ENCODE measurements at places on chromosomes 6 and 20. TPM values are rescaled to one million over a fixed set of nuclear protein-coding genes. Genes with fewer than 3 reads are reported as not detected.

- no peaks in the 10 kb centered on the region for H3K36me3 ChIP-seq
- no peaks in the 10 kb centered on the region for H3K4me1 ChIP-seq
- H3K4me3 ChIP-seq, result no peak overlapping the region
- peaks cover 19% of the 10 kb centered on the region for H3K27me3 ChIP-seq
- no peak overlapping the region for H3K27ac ChIP-seq
These were observed 30.5 kb upstream of the RPS6KA2 start for GRCh38 chr6:166657531-166657930.

DNA sequence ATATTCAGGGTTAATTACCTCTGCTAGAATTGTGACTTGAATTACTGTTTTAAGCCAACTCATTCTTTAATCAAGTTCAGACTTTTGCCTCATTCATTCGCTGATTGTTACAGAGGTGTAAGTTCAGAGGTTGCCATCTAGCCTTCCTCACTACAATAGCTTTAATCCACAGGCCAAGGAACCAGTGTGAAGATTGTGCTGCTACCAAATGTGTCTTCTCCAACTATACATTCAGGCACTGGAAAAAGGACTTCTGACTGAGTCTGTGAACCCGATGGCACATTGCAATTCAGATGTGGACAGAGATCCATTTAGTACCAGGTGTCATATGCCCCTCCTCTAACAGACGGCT, 111.2 kb upstream of the ADGRF1 start:
- peak overlapping the region; percentile 22 for H3K27ac ChIP-seq
- H3K27me3 ChIP-seq, result no peaks in the 10 kb centered on the region
- H3K36me3 ChIP-seq, result no peaks in the 10 kb centered on the region
- H3K4me3 ChIP-seq, result no peak overlapping the region
- H3K4me1 ChIP-seq, result peaks cover 7% of the 10 kb centered on the region
- no peak for DNase-seq

DNA sequence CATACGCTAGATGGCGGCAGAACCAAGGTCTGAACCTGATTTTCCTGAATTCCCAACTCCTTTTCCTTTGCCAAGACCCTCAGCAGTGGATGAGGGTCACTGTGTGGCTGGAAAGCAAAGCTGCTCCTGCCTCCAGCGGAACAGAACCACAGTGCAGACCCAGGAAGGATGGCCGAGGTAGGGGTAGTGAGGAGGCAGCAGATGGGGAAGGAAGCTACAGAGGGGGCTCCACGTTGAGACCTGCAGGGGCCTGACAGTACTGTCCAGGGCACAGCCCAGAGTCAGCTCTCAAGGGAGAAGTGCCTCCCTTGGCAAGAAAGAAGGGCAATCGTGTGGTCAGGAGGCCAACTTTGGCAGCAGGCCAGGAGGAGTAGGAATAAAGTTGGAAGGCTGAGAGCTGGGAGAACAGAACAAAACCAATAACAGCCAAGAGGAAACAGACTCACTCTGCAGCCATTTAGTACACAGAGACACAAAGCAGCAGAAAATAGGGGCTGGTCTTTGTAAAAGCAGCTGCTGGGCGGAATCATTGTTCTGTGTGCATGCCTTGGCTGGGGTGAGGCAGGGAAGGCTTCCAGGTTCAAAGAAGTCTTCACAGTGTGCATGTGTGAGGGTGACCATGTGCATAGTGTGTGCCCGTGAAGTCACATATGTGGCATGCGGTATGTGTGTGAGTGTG, 3.1 kb downstream of the GABRR2 start:
- peak; percentile 69 for DNase-seq
- peak overlapping the region; percentile 19 for H3K27ac ChIP-seq
- H3K36me3 ChIP-seq, result no peaks in the 10 kb centered on the region
- no peak overlapping the region for H3K4me3 ChIP-seq
- H3K27me3 ChIP-seq, result peaks cover 9% of the 10 kb centered on the region

DNA sequence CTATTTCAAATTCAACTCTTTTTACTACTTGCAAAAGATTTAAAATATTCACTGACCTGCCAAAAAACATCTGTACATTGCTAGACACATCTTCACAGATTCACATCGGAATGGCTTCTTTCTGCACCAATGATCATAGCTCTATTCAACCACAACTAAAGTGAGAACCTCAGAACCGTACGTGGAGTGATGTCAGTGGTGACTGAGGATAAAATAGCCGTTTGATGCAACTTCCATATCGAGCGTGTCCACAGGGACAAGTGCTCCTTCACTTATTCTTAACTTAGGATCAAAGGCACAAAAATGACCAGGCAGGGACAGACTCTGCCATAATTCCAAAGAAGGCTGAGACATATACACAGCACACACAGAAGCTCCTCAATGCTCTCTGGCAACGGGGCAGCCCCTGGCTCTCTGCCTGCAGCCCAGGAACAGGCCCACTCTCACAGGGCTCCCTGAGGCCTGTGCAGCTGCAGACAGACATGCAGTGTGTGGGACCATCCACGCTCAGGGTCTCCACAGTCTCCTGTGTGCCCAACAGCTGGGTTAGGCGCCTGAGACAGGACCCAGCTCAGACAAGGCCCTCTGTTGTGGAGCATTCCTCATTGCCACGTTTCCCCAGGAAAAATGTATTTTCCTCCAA, 22.8 kb downstream of the FYN start:
- no peak for DNase-seq
- H3K27me3 ChIP-seq, result no peaks in the 10 kb centered on the region
- H3K4me1 ChIP-seq, result peaks cover 5% of the 10 kb centered on the region
- no peaks in the 10 kb centered on the region for H3K36me3 ChIP-seq

DNA sequence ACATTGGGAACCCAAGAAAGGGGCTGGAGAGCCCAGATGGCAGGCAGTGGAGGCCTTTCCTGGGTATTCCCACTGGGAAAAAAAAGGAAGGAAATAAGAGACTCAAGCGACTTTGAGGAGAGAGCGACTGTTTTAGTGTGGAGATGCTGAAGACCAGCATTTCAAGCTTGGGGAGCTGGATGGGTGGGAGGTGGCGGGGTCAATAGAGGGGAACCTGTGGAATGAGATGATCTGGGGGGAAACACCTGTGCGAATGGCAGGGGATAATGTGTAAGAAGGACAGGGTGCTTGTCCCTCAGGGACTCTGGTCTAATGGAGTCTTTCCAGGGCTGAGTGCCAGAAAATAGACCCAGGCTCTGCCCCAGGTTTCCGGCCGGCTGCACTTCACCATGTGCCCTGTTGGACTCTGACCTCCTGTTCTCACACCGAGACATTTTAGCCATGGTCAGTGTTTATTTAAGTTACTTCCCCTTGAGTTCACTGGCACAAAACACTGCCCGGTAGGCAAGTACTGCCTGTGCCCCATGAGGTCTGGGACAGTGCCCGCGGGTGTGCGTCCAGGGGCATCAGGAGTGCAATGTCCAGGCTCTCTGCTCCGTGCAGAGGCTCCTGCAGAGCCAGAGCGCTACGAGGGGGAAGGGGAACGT, 50.4 kb upstream of the NKX2-2 start:
- H3K36me3 ChIP-seq, result no peaks in the 10 kb centered on the region
- DNase-seq, result no peak
- no peak overlapping the region for H3K4me3 ChIP-seq
- H3K4me1 ChIP-seq, result no peaks in the 10 kb centered on the region
- no peaks in the 10 kb centered on the region for H3K27me3 ChIP-seq

GRCh38 chr20:23010096-23010495, 25.0 kb upstream of the SSTR4 start:
- H3K4me3 ChIP-seq, result no peak overlapping the region
- H3K4me1 ChIP-seq, result no peaks in the 10 kb centered on the region
- no peak overlapping the region for H3K27ac ChIP-seq
- no peak for DNase-seq
- peaks cover 2% of the 10 kb centered on the region for H3K27me3 ChIP-seq

GRCh38 chr6:116176596-116176995, 50.7 kb upstream of the COL10A1 start:
- no peaks in the 10 kb centered on the region for H3K27me3 ChIP-seq
- no peaks in the 10 kb centered on the region for H3K4me1 ChIP-seq
- no peak overlapping the region for H3K27ac ChIP-seq
- no peak for DNase-seq
- H3K36me3 ChIP-seq, result no peaks in the 10 kb centered on the region

GRCh38 chr6:14875481-14876063, 370.3 kb upstream of the JARID2 start:
- H3K27me3 ChIP-seq, result no peaks in the 10 kb centered on the region
- H3K4me3 ChIP-seq, result no peak overlapping the region
- H3K36me3 ChIP-seq, result no peaks in the 10 kb centered on the region
- DNase-seq, result no peak
- no peak overlapping the region for H3K27ac ChIP-seq

DNA sequence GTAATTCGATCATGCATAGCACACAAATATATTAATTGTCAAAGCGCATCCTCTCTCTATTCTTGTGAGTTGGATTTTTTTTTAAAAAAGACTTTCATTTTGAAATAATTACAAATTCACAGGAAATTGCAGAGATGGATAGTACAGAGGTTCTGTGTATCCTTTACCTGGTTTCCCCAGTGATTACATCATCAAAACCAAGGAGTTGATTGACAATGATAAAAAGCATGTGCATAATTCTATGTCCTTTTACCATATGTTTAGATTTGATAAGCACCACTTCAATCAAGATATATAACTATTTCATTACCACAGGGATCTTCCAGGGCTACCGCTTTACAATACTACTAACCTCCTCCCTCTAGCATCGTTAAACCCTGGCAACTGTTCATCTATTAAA, 40.2 kb downstream of the CCN2 start:
- H3K36me3 ChIP-seq, result no peaks in the 10 kb centered on the region
- no peaks in the 10 kb centered on the region for H3K4me1 ChIP-seq

DNA sequence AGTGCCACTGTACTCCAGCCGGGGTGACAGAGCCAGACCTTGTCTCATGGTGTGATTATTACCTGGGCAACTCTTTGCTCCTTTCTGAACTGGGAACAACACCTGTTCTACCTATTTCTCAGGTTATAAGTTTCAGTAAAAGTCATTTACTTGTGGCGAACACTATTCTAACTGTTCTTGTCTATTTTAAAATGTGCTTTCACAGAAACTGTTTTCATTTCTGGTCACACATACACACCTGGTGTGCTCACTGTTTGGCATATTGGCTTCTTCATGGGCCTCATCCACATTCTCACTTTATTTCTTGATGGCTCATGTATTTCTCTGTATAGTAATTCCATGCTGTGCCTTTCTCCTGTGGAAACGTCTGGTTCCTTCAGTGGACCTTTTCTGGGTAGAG, 30.5 kb upstream of the XRN2 start:
- DNase-seq, result no peak
- no peak overlapping the region for H3K4me3 ChIP-seq
- no peak overlapping the region for H3K27ac ChIP-seq
- H3K27me3 ChIP-seq, result no peaks in the 10 kb centered on the region
- H3K4me1 ChIP-seq, result no peaks in the 10 kb centered on the region
- H3K36me3 ChIP-seq, result no peaks in the 10 kb centered on the region

GRCh38 chr20:35742741-35743523, 872 bp upstream of the RBM39 start:
- peaks cover 27% of the 10 kb centered on the region for H3K36me3 ChIP-seq
- peak overlapping the region; percentile 78 for H3K4me3 ChIP-seq
- no peak for DNase-seq
- H3K4me1 ChIP-seq, result peaks cover 21% of the 10 kb centered on the region
- no peaks in the 10 kb centered on the region for H3K27me3 ChIP-seq

- peak overlapping the region; percentile 64 for H3K27ac ChIP-seq
- H3K4me1 ChIP-seq, result peaks cover 42% of the 10 kb centered on the region
- H3K36me3 ChIP-seq, result no peaks in the 10 kb centered on the region
- peak; percentile 77 for DNase-seq
- no peak overlapping the region for H3K4me3 ChIP-seq
These were observed 16.1 kb upstream of the SERPINB1 start for GRCh38 chr6:2857580-2858337.

- no peaks in the 10 kb centered on the region for H3K36me3 ChIP-seq
- no peaks in the 10 kb centered on the region for H3K27me3 ChIP-seq
- no peaks in the 10 kb centered on the region for H3K4me1 ChIP-seq
- no peak overlapping the region for H3K27ac ChIP-seq
- no peak overlapping the region for H3K4me3 ChIP-seq
These were observed 35.8 kb downstream of the TRIM38 start for GRCh38 chr6:25998379-25998778.

DNA sequence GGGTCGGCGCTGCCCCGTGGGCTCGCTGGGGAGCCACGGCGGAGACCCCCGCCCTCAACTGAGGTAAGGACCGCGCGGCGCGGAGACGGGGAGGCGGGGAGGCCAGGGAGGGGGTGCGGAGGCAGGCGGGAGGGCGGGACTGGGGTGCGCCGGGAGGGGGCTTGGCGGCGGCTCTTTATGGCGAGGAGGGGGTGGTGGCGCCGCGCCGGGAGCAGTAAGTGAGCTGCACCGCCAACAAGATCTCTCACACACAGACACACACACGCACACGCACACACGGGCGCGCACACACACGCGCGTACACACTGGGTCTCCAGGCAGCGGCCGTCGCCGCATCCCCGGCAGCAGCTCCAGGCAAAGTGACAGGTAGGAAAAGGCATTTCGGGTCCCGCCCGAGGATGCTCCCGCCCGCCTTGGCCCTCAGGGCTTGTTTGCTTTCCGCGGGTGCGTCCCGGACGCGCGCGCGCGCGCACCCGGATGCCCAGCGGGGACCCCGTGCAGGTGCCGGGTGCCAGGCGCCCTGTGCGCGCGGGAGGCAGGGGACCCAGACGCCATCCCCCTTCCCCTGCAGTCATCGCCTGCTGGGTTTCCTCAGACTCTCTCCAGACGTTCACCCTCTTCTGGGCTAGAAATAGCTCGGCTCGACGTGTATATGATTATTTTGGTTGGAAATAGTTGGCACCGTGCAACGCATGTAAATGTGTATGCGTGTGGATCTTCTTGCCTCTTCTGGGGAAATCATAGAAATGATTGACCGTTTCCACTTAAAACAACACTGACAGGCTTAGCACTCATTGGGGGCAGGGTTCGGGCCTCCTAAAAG, at the start of gene PLCB4:
TSS of gene PLCB4 (plus strand) at position 247 of the 823 bp plus-strand sequence. CDS start 238,728 bp downstream, outside the sequence.
- peak within 1 kb of the TSS; percentile 73 for H3K4me3 ChIP-seq
- H3K27ac ChIP-seq, result peak within 1 kb of the TSS; percentile 18
- H3K27me3 ChIP-seq, result no peaks in the 10 kb centered on the region
- H3K4me1 ChIP-seq, result peaks cover 10% of the 10 kb centered on the region
- DNase-seq, result peak; percentile 39
- H3K36me3 ChIP-seq, result no peaks in the 10 kb centered on the region

- H3K27ac ChIP-seq, result no peak overlapping the region
These were observed 8.0 kb downstream of the SLC17A3 start for GRCh38 chr6:25866011-25866410.

GRCh38 chr6:166512567-166512966, 73.9 kb downstream of the RAMACL start:
- no peak overlapping the region for H3K4me3 ChIP-seq
- peaks cover 21% of the 10 kb centered on the region for H3K4me1 ChIP-seq
- H3K27ac ChIP-seq, result no peak overlapping the region
- no peaks in the 10 kb centered on the region for H3K27me3 ChIP-seq

The NKX2-4 gene
- total RNA-seq, result not detected

The PNLDC1 gene
- 0.11 TPM for total RNA-seq

The ERVFRD-1 gene
- not detected for total RNA-seq

The RPS21 gene
- total RNA-seq, result 1,126 TPM

The OGFR gene
- 93.4 TPM for total RNA-seq

The COL11A2 gene
- 1.3 TPM for total RNA-seq

The CCN6 gene
- not detected for total RNA-seq

The CST7 gene
- total RNA-seq, result 0.25 TPM

The SIM1 gene
- not detected for total RNA-seq

The GDAP1L1 gene
- total RNA-seq, result 0.77 TPM
